Activated CD8-positive, alpha-beta memory T cell treated with anti-CD3 and anti-CD28 coated beads, Interleukin-2, amount 10 ng/mL, durations not matched to agents 7 days and 5 days (primary cell): ENCODE measurements at places on chromosomes 3 and 15.

GRCh38 chr3:158792709-158793108 is 9.1 kb upstream of the MFSD1 start:
- no peak for DNase-seq
- no peaks in the 10 kb centered on the region for H3K36me3 ChIP-seq

DNA sequence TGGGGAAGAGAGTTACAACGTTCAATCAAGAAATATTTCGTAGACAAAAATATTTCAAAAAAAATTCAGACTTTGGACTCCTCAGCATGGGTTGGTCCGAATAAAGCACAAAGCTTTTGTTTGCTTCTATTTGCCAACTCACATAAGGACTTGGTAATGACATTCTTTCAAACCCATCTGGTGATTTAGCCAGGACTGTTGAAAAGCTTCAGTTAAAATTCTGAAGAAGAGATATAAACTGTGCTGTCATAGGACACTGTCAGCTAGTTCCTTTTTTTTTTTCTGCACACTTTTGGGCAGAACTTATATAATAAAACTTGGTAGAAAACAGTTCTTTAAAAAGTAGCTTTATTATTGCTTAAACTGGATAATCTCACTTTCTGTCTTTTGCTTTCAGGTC is 660.8 kb upstream of the SGO1 start:
- DNase-seq: no peak
- H3K27me3 ChIP-seq: no peaks in the 10 kb centered on the region
- no peak overlapping the region for H3K4me3 ChIP-seq
- no peak overlapping the region for H3K27ac ChIP-seq
- no peaks in the 10 kb centered on the region for H3K4me1 ChIP-seq

DNA sequence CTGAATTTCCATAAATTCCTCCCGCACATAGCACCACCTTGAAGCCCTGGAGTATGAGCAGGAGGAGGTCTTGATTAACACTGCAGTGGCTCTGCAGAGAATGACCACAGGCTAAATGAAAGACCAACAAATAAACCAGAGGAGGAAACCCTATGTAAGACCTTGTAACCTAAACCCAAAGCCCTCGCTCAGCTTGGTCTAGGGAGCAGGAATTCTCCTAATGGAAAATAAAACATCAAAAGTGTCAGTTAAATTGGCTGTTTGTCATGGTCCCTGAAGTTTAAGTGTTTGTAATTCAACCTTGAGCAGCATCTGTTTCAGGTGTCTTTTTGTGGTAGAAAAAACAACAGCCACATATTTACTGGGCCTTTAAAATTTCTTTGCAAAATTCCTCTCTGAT is 9.2 kb upstream of the UBE2Q2 start:
- H3K27me3 ChIP-seq: no peaks in the 10 kb centered on the region
- no peak for DNase-seq
- no peaks in the 10 kb centered on the region for H3K36me3 ChIP-seq
- H3K27ac ChIP-seq: no peak overlapping the region
- H3K4me3 ChIP-seq: no peak overlapping the region

- H3K4me3 ChIP-seq: no peak overlapping the region
- no peaks in the 10 kb centered on the region for H3K36me3 ChIP-seq
- DNase-seq: no peak
- H3K4me1 ChIP-seq: no peaks in the 10 kb centered on the region
- H3K27me3 ChIP-seq: no peaks in the 10 kb centered on the region
- no peak overlapping the region for H3K27ac ChIP-seq
Measured at GRCh38 chr3:64300790-64301423, 75.6 kb upstream of the PRICKLE2 start.

DNA sequence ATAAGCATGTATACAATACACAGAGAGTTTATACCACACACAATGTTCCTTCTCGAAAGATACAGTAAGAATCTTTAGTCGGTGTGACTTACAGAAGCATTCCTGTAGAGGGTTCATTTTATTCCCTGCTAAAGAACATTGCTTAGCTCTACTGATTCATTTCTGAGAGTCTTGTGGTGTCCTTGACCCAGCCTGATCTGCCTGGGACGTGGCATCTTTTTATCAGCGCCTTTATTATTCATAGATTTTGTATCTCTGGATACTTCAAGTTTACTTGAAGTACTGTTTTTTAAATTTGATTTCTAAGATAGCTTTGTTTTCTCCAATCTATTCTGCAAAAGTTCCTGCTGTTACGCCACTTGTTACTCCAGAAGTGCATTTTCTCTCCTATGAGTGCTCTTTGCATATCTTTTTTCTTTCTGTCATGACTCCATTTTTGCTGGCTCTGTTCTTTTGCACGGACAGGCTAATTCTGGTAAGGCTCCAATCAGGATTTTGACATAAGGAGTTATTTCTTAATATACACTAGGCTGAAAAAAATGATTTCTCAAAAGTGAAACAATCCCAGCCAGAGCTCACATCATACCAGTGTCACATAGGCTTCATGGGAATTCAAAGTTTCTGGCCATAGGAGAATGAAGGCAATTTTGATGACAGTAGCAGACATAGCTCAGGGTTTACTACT is 114.5 kb upstream of the TNIK start:
- H3K4me3 ChIP-seq: no peak overlapping the region
- H3K4me1 ChIP-seq: no peaks in the 10 kb centered on the region
- H3K36me3 ChIP-seq: no peaks in the 10 kb centered on the region
- no peak for DNase-seq
- H3K27me3 ChIP-seq: peaks cover 30% of the 10 kb centered on the region
